Progenitor cell of endocrine pancreas (in vitro differentiated cells): ENCODE measurements at places on chromosomes 12 and 14. TPM values are rescaled to one million over a fixed set of nuclear protein-coding genes. Genes with fewer than 3 reads are reported as not detected.
A peak's percentile ranks its signal among the peaks of the same experiment; 100 is the strongest.

The WNT1 gene
- not detected in 2 replicates for total RNA-seq

The GPR137C gene
- 8.7 and 10.1 TPM in 2 replicates for total RNA-seq

The CIDEB gene
- 1.9 and 3.0 TPM in 2 replicates for total RNA-seq

The RPS6KL1 gene
- total RNA-seq = 3.5 and 5.4 TPM in 2 replicates

The REP15 gene
- total RNA-seq = 2.8 and 3.0 TPM in 2 replicates

The APAF1 gene
- 26.3 and 30.9 TPM in 2 replicates for total RNA-seq

The ZDHHC22 gene
- total RNA-seq = 0.13 and 0.14 TPM in 2 replicates

The MYH7 gene
- total RNA-seq = not detected in 2 replicates

The CLEC14A gene
- total RNA-seq = 0.17 and 0.24 TPM in 2 replicates

GRCh38 chr14:78710963-78711362 lies 540.8 kb downstream of the NRXN3 start:
- H3K4me3 ChIP-seq = no peak overlapping the region
- DNase-seq = no peak
- H3K27me3 ChIP-seq = peaks cover 3% of the 10 kb centered on the region
- H3K36me3 ChIP-seq = no peaks in the 10 kb centered on the region
- peaks cover 2% of the 10 kb centered on the region for H3K4me1 ChIP-seq

DNA sequence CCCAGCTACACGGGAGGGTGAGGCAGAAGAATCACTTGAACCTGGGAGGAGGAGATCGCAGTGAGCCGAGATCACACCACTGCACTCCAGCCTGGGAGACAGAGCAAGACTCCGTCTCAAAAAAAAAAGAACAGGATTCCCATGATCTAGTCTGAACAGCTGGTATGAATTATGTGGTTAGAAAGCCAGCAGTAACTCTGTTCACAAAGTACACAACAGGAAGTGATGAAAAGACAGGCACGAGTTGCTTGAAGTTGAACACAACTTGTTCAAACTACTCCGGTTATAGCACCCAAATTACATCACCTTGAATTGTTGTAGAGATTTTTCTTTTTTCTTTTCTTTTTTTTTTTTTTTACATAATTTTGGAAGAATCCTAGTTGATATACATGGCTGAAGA lies 238.8 kb upstream of the RGS6 start:
- H3K4me1 ChIP-seq = peaks cover 38% of the 10 kb centered on the region
- no peak overlapping the region for H3K27ac ChIP-seq
- no peak overlapping the region for H3K4me3 ChIP-seq
- no peaks in the 10 kb centered on the region for H3K27me3 ChIP-seq

DNA sequence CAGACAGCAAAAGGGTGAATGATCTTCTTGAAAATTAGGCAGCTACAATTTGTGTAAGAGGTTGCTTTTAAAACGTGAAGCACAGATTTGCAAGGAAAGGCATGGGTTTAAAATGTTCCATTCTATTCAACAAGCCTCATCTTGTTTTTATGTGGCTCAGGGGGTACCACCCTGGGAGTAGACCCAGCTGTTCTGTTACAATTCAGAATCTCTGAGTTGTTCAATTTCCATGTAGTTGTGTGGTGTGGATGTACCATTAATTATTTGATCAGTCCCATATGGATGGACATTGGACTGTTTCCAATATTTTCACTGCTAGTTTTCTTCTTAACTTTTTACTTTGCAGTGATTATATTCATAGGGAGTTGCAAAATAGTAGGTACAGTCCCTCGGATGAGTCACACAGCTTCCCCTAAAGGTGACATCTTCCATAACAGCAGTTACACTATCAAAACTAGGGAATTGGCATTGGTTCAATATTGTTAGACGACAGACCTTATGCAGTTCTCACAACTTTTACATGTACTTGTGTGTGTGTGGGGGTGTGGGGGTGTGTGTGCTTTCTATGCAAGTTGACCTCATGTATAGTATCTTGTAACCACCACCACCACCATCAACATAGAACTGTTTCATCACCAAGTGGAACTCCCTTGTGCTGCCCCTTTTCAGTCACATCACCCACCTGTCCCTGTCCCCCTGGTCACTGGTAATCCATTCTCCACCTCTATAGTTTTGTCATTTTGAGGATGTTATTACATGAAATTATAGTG lies 59.0 kb upstream of the CAPRIN2 start:
- H3K4me3 ChIP-seq = no peak overlapping the region
- DNase-seq = no peak
- H3K4me1 ChIP-seq = no peaks in the 10 kb centered on the region
- H3K36me3 ChIP-seq = no peaks in the 10 kb centered on the region
- H3K27me3 ChIP-seq = no peaks in the 10 kb centered on the region

DNA sequence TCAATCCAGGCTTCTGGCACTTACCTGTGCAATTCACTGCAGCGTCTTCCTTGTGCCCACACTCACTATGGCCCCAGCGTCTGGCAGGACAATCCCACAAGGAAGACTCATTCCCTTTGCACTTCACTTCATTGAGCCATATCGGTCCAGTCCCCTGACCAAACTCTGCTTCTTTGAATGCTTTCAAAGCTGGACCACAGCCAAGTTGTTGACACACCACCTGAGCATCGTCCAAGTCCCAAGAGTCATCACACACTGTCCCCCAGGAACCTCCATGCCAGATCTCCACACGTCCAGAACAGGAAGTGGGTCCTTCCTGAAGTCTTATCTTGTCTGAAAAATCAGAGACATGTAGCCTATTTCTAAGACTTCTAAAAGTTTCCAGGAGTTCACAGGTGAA lies 20.2 kb downstream of the CD163 start:
- H3K27me3 ChIP-seq = no peaks in the 10 kb centered on the region
- DNase-seq = no peak
- no peak overlapping the region for H3K4me3 ChIP-seq
- no peaks in the 10 kb centered on the region for H3K36me3 ChIP-seq
- no peaks in the 10 kb centered on the region for H3K4me1 ChIP-seq

DNA sequence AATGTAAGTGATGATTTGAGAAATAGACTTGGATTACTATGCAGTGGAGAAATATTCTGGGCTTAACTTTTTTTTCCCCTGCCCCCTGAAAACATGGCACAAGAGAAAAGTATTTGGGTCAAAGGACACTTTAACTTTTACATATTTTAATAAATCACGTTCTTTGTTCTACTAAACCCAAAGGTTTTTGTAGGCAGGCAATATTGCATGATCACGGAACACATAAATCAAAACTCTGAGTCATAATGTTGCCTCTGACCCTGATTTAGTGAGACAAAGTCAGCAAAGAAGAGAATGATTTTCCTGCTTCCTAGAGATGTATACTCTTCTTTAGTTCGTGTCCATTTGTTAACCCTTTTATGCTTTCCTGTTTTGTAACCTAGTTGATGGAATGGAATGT lies 38.0 kb downstream of the ABCD2 start:
- H3K36me3 ChIP-seq = no peaks in the 10 kb centered on the region
- no peaks in the 10 kb centered on the region for H3K4me1 ChIP-seq
- H3K27me3 ChIP-seq = no peaks in the 10 kb centered on the region
- H3K4me3 ChIP-seq = no peak overlapping the region

GRCh38 chr12:13440844-13441243 lies 244.3 kb downstream of the EMP1 start:
- peaks cover 52% of the 10 kb centered on the region for H3K27me3 ChIP-seq
- peaks cover 11% of the 10 kb centered on the region for H3K4me1 ChIP-seq
- no peaks in the 10 kb centered on the region for H3K36me3 ChIP-seq
- H3K27ac ChIP-seq = no peak overlapping the region

DNA sequence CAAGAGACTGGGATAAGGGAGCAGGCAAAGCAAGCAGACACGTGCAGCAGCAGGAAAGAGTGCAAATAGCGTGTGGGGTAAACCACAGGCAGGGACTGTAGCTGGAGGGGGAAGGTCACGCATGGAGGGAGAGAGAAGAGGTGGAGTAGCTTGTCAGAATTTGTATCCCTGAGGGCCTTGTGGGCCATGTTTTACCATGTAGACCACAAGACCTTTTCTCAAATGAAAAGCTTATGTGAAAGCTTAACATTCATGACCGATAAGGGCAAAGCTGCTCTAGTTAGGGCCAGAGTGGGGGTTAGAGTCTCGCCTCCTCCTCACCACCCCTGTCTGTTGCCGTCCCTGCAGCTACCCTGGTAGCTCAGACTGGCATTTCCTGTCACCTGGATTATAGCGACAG lies 152.9 kb upstream of the E2F7 start:
- no peaks in the 10 kb centered on the region for H3K27me3 ChIP-seq
- no peak overlapping the region for H3K4me3 ChIP-seq
- peaks cover 2% of the 10 kb centered on the region for H3K36me3 ChIP-seq

DNA sequence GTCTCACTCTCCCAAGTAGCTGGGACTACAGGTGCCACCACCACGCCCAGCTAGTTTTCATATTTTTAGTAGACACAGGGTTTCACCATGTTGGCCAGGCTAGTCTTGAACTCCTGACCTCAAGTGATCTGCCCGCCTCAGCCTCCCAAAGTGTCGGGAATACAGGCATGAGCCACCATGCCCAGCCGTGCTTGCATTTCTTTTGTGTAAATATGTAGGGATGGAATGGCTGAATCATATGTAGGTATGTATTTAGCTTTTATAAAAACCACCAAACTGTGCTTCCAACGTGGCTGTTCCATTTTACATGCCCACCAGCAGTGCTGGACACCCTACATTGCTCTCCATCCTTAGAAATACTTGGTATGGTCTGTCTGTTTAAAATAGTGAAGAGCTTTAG lies 32.8 kb upstream of the CLMN start:
- H3K27me3 ChIP-seq = no peaks in the 10 kb centered on the region
- peaks cover 2% of the 10 kb centered on the region for H3K36me3 ChIP-seq
- no peak overlapping the region for H3K27ac ChIP-seq

- H3K27me3 ChIP-seq = no peaks in the 10 kb centered on the region
- H3K4me1 ChIP-seq = peaks cover 12% of the 10 kb centered on the region
- peaks cover 19% of the 10 kb centered on the region for H3K36me3 ChIP-seq
Measured at GRCh38 chr12:109099431-109100020, 2.1 kb downstream of the UNG start.

GRCh38 chr14:37890095-37890494 lies 294.7 kb downstream of the TTC6 start:
- no peak overlapping the region for H3K4me3 ChIP-seq
- H3K4me1 ChIP-seq = peaks cover 6% of the 10 kb centered on the region
- no peak for DNase-seq
- H3K27me3 ChIP-seq = no peaks in the 10 kb centered on the region

DNA sequence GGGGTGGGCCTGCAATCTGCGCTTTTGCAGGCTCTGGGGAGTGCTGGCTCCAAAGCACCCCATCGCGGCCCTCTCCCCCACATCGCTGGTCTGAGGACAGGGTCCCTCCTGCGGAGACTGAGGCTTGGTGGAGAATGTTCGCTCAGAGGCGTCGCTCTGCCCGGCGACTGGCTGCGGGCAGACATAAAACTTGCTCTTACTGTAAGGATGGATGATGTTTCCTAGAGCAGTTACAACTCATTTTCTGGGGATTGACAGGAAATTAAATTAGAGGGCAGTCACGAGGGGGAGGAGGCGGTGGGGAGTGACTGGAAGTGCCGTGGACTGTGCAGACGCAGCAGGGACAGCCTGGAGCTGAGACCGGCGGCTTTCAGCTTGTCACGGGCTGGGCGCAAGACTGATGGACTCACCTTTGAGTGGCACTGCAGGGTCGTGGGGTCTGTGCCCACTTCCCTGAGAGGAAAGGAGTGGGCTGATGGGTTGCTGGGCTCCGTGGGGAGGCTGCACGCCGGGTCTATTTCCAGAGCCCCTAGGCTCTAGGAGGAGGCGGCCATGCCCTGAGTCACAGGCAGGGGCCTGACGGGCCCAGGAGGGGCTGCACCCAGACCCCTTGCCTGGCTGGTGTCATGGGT lies 32.8 kb downstream of the NOC4L start:
- no peak overlapping the region for H3K27ac ChIP-seq
- H3K27me3 ChIP-seq = peaks cover 62% of the 10 kb centered on the region
- H3K4me1 ChIP-seq = no peaks in the 10 kb centered on the region
- H3K36me3 ChIP-seq = no peaks in the 10 kb centered on the region

DNA sequence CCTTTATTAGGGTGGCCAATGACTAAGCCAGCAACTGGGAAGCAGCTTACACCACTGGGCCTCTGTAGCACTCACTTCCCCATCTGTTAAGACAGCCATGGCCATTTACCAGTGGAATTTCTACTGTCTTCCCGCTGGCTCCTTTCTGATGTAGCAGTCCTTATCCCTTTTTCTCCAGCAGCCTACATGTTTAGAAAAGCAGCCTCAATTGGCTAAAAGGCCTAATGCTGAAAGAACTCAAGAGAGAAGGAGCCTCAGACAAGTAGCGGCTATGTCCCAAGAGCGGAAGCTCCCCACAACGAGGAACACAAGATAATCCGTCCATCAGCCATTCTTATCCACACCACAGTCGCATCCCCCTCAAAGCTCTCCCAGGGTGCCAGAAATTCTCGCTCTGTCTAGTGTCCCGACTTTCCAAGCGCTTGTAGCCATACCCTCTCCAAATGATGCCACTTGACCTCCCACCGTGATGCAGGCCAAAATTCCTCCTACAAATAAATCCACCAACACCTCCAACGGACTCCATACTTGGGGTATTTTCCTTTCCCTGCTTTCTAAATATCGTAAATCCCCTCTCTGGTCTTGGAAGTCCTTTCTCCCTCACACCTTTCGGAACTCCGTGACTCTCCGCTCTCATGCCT lies 624 bp downstream of the M6PR start:
- H3K4me3 ChIP-seq = peak overlapping the region; percentile 91
- peak overlapping the region; percentile 98 for H3K27ac ChIP-seq
- H3K36me3 ChIP-seq = peaks cover 15% of the 10 kb centered on the region
- no peak for DNase-seq
- peaks cover 19% of the 10 kb centered on the region for H3K4me1 ChIP-seq

DNA sequence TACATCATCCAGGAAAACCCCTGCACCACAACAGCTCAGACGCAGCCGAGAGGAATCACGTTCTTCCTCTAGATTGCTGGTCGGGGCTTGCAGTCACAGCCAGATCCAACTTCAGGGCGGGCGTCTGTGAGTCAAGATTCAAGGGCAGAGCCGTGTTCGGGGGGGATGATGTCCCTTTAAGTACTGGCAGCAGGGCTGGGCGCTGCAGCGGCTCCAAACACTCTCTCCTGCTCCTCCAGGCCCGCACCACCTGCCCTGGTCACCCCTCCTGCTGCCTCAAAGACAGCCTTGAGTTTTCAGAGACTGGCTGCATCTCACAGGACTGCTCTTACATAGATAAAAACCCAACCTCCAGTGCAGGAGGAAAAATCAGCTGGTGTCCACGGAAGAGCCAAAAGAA lies 68.3 kb downstream of the KDM2B start:
- peaks cover 6% of the 10 kb centered on the region for H3K4me1 ChIP-seq
- no peak for DNase-seq
- H3K4me3 ChIP-seq = no peak overlapping the region

- no peak overlapping the region for H3K27ac ChIP-seq
- H3K27me3 ChIP-seq = no peaks in the 10 kb centered on the region
- no peaks in the 10 kb centered on the region for H3K4me1 ChIP-seq
- H3K4me3 ChIP-seq = no peak overlapping the region
- DNase-seq = no peak
Measured at GRCh38 chr12:44375694-44376093, 500.4 kb downstream of the NELL2 start.
